Stimulated activated CD4-positive, alpha-beta T cell treated with anti-CD3 and anti-CD28 coated beads, Interleukin-12 subunit alpha, Interleukin-12 subunit beta, amount 100 ng/mL, for 48 hours (primary cell): ENCODE measurements at places on chromosomes 16 and 17.

- no peak for DNase-seq
These were observed 85.3 kb upstream of the MAF start for GRCh38 chr16:79685871-79686270.

DNA sequence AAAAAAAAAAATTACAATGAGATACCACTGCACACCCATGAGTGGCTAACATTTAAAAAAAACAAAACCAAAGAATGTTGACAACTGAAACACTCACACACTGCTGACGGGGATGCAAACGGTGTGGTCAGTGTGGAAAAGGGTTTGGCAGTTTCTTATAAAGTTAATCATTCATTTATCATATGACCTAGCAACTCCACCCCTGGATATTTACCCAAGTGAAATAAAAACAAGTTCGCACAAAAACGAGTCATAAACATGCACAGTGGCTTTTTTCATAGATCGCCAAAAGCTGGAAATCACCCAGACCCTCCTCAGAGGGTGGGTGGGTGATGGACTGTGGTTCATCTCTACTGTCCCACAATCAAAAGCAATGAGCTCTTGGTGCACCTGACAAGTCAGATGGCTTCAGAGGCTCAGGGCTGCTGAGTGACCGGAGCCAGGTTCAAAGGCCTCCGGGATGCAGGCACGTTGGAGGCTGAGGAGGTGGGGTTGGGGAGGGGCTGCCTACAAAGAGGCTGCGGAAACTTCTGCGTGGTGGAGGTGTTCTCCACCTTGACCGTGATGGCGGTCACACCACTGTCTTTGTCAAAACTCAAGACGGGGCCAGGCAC is 14.2 kb downstream of the RAB40B start:
- no peak for DNase-seq

GRCh38 chr16:86375364-86375763 is 135.0 kb upstream of the FOXF1 start:
- DNase-seq, result no peak

DNA sequence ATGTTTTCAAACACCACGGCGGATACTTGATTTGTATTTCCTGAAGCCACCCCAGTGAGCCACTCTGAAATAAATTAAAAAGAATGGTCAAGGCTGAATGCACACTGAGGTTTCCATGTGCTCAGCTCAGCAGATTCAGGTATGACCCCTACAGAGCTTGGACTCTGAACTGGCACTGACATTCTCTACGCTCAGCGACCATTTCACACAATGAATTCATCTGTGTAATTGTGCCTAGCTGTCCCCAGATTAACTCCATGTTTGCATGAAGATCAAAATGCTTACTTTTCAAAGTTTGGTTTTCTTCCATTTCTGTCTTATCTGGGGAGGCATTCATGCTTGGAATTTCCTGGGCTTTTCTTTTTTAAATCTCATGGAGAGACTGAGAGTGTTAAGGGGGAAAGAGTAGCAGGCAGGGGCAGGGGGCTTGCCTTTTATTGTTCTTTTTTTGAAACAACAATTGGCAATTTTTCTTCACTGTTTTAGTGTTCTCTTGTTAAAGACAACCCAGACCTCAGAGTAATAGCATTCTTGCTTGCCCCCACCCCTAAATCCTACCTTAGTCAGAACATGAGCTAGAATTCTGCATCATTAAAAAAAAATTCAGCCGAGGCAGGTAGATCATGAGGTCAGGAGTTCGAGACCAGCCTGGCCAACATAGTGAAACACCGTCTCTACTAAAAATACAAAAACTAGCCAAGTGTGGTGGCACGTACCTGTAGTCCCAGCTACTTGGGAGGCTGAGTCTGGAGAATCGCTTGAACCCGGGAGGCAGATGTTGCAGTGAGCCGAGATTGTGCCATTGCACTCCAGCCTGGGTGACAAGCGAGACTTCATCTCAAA is 85.5 kb upstream of the HNF1B start:
- no peak for DNase-seq

GRCh38 chr17:66944351-66945146 is 20.0 kb upstream of the CACNG4 start:
- DNase-seq, result no peak

- DNase-seq, result no peak
These were observed 54.7 kb downstream of the CBFA2T3 start for GRCh38 chr16:88922114-88922825.

DNA sequence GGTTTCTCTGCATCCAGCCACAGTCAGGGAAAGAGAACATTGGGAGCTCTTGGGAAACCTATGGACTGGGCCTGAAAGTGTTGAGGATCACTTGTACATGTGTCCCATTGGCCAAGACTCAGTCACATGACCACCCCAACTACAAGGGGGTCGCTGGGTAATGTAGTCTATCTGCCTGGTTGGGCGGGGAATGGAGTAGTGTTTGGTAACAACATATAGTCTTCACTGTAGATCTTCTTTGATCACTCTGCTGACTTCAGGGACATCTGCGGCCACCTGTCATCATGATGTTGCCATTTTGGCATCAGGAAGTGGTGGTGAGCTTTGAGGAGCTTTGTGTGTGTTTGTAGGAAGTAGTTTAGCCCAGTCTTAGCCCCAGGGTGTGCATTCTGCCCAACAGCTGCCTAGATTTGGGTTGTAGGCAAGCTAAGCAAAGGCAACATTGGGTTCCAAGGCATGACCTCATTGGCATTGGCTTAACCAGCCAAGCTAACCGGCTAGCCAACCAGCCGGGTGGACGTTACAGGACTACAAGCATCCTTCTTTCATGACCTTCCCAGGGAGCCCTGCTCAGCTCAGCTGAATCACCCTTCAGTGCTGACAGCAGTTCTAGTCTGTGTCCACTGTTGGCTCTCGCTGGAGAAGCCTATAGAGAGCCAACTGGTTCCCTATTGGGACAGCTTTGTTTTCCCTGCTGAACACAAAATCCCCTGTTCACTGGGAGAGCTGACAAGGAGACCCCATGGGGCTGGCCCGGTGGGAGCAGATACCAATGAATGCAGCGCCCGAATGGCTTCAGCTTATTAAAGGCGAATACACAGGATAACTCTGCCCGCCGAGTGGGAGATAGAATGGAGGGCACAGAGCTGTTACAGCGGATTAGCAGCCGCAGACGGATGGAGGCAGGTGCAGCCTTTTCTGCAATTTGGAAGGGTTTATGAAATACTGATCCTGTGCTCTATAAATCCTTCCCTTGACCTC is 178.6 kb downstream of the NTN1 start:
- no peak for DNase-seq

DNA sequence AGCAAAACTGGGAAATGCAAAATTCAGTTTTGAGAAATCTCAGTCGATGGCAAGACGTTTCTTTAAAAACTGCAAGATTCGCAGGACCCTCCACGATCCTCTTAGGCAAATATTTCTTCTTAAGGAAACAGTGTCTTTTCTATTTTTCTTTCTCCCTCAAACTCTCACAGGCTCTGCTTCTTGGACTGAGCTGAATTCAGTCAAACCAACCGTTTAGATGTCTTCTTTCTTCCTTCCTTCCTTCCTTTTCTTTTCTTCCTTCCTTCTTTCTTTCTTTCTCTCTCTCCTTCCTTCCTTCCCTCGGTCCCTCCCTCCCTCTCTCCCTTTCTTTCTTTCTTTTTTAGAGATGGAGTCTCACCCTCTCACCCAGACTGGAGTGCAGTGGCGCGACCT is 67.2 kb upstream of the AXIN2 start:
- DNase-seq, result no peak

DNA sequence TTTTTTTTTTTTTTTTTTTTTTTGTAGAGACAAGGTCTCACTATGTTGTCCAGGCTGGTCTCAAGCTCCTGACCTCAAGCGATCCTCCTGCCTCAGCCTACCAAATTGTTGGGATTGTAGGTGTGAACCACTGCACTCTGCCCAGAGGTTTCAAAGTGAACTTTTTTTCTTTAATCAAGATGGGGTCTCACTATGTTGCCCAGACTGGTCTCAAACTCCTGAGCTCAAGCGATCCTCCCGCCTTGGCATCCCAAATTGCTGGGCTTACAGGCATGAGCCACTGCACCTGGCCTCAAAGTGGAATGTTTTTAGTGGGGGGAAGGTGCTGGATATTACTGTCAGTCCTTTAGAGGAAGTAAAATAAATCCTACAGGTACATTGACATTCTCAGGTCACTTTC is 12.0 kb upstream of the CEP20 start:
- no peak for DNase-seq

DNA sequence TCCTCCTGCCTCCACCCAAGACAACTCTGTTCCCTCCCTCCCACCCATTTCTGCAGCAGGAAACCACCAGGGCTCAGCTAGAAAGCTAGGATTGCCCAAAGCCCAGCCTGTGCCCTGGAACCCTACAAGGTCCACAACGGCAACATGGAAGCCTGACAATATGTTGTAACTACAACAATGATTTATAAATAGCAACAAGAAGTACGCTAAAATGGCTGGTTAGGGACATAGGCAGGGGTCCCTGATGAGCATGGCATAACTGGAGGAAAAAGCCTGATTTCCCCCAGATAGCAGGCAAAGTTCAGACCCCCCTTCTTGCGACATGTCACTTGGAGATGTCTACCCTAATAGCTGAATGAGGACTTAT is 6.6 kb downstream of the ST3GAL2 start:
- no peak for DNase-seq

- DNase-seq, result no peak
These were observed 372 bp upstream of the NDE1 start for GRCh38 chr16:15649727-15650018.

DNA sequence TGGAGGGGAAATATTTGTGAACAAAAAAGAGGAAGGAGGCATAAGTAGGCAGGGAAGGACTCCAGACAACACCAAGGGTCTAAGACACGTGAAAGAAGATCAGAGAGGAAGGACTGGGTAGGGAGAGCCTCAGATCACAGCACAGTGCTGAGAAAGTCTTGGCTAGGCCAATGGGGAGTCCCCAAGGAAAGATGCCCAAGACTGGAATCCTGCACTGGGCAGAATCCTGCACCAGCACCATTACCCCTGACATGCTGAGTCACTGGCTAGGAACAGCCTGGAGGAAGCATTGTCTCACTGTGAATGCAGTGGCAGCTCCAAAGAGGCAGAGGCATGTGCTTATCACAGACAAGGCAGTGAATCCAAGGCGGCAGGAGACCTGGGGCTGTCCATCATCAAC is 19.2 kb downstream of the CLEC19A start:
- no peak for DNase-seq

GRCh38 chr16:73599351-73599750 is 551.4 kb upstream of the ZFHX3 start:
- no peak for DNase-seq

DNA sequence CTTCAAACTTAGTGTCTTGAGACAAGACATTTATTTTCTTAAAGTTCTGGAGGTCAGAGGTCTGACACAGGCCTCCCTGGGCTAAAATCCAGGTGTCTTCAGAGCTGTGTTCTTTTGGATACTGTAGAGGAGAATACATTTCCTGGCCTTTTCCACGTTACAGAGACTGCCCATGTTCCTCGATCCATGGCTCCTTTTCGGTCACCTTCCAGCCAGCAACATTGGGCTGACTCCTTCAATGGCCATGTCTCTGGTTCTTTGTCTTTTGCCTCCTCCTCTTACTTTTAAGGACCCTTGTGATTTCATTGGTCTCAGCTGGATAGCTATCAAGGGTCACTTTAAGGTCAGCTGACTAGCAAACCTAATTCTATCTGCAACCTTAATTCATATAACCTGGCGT is 212.4 kb downstream of the WWOX start:
- no peak for DNase-seq

DNA sequence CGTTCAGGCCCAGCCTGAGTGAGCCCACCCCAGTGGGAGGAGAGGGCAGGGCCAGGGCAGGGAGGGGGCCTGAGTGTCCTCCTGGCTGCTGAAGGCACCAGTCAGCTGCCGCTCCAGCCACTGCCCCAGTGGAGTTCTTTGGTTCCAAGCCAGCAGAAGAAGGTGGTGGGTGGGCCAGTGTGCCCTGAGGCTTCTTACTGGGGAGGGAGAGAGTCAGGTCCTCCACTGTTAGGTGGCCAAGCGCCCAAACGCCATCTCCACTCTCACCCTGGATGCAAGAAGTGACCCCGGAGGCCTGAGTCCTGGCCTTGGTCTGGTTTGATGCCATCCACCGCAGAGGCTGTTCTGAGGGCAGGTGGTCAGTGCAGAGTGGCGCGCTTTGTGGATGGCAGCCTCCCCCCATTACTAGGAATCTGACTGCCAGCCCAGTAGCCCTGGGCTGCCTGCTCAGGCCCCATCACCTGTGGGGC is 2.2 kb downstream of the RNF213 start:
- no peak for DNase-seq

GRCh38 chr16:10128397-10129258 is 53.6 kb downstream of the GRIN2A start:
- no peak for DNase-seq
